Bone marrow (tissue), 2 donors: ENCODE measurements at places on chromosomes 4 and X.

DNA sequence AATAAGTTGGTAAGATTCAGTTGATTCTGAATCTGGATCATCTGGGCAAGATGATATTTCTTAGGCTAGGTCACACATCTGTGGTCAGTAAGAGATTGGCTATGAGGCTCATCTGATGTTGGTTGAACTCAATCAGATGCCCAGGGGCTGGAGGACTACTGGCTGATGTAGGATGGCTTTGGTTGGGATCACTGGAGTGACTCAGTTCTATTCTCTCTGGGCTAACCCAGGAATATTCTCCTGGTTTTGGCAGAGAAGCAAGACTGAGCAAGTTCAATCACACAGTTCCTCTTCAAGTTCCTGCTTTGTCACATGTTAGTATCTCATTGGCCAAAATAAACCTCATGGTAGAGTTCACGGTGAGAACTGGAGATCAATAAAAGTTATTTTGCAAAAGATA, 902.3 kb upstream of the SLIT2 start:
- no peak for DNase-seq

GRCh38 chr4:113050371-113050755, 910 bp downstream of the ANK2 start:
- no peak for DNase-seq

DNA sequence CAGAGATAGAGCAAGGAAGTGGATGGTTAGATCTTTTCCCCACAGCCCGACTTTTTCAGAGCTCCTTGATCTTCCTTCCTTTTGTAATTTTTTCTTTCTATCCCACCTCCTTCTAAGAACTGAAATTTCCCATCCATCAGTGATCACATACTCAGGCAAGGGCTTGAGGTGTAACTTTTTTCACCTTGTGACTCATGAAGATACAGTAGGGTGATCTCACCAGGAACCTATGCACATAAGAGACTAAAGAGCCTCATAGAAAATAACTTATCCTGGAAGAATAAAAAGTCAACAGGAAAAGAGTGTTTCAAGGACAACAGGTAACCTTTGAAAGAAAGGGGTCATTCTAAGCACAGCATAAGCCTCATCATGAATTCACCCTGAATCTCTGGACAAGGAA, 131.2 kb upstream of the HCCS start:
- DNase-seq = no peak

DNA sequence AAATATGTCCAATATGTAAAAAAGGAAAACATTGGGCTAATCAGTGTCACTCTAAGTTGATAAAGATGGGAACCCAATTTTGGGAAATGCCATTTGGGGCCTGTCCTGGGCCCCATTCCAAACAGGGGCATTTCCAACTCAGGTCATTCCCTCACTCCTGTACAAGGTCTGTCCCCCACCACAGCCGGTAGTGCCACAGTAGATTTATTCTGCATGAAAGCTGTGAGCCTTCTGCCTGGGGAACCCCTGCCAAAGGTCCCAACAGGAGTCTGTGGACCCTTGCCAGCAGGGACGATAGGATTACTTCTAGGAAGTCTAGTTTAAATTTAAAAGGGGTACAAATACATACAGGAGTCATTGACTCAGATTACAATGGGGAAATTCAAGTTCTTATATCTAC, 317.6 kb upstream of the GNPDA2 start:
- no peak for DNase-seq

- no peak for DNase-seq
Measured at GRCh38 chr4:183384983-183385382, 59.5 kb upstream of the CDKN2AIP start.

DNA sequence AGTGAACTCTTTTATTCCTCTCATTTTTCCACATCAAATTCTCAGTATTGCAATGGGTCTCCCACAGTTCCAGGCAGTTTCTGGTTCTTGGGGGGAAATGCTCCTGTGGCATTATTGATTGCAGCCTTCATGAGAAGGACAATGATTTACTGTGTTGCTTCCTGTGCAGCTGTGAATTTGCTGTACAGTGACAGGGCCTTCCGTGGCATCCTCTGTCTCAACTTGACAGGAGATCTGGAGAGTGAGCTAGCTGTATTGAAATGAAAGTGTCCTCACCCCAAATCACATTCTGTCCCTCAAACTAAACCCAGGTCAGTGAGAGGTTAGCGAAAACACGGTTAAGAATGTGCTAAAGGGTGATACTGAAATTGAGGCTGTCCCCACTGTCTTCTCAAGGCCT, 77.1 kb upstream of the ATOH1 start:
- DNase-seq = no peak

DNA sequence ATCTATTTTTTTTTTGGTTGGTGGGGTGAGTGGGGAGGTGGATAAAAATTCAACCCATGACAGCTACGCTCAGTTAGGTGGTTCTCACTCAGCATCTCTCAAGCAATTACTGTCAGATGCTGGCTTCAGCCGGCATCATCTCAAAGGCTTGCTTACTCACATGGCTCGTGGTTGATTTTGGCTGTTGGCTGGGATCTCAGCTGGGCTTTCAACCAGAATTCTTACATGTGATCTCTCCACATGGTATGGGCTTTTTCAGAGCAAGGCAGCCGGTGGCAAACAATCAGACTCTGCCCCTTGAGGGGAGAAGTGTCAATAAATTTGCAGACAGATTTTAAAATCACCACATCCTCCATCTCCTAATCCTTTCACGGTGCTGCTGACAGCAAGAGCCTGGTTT, 47.2 kb downstream of the SLC34A2 start:
- no peak for DNase-seq

GRCh38 chrX:65999563-66000148, 40.2 kb downstream of the VSIG4 start:
- DNase-seq = no peak

- DNase-seq = no peak
Measured at GRCh38 chrX:153925739-153926551, at the start of gene ARHGAP4. TSS of gene ARHGAP4 (minus strand) at chrX:153926264. CDS start at chrX:153926202, 62 bp downstream.

- no peak for DNase-seq
Measured at GRCh38 chrX:154749856-154750255, 1.0 kb downstream of the GAB3 start.

GRCh38 chr4:119328695-119329094, 6.8 kb upstream of the FABP2 start:
- DNase-seq = no peak

DNA sequence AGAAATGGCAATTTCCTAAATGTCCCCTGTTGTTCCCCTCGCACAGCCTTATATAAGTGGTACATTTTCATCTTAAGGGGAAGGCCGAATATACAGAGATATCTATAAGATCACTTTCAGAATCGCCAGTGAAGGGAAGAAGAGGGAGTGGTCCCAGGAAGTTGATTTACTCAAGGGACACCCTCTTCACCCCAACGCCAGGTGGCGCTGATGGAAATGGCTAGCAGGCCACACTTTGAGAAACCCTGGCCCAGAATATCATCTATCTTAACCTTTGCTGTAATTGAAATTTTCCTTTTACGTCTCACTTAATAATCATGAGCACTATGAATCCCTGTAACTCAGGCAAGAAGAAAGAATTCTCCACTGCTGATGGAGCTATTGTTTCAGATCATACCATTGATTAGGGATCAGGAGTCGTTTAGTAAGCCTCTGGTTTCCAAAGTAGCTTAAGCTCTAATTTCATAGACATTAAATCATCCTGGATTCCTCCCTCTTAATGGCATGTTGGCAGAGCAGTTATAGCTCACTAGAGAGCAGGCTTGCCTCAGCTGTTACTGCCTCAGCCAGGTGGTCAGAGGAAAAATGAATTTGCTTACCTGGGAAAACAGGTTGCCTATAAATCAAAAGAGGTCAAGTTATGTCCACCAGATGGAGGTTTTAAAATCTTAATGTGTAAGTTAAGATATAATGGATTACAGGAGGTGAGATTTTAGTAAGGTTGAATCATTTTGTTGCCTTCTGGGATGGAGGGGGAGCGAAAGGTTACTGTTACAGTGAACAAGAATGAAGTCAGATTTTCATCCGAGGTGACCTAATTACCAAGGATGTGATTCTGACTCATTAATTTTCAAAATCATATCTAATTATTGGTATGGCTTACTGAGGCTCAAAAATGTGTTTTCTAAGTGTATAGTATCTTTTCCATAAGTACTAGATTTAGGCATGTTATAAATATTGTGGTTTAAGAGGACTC, 941.2 kb upstream of the TENM3 start:
- DNase-seq = no peak

- no peak for DNase-seq
Measured at GRCh38 chr4:139402436-139402835, 51.5 kb upstream of the RAB33B start.

GRCh38 chrX:9373789-9374188, 91.1 kb upstream of the TBL1X start:
- DNase-seq = no peak

GRCh38 chrX:96140796-96141195, 543.8 kb upstream of the DIAPH2 start:
- no peak for DNase-seq

DNA sequence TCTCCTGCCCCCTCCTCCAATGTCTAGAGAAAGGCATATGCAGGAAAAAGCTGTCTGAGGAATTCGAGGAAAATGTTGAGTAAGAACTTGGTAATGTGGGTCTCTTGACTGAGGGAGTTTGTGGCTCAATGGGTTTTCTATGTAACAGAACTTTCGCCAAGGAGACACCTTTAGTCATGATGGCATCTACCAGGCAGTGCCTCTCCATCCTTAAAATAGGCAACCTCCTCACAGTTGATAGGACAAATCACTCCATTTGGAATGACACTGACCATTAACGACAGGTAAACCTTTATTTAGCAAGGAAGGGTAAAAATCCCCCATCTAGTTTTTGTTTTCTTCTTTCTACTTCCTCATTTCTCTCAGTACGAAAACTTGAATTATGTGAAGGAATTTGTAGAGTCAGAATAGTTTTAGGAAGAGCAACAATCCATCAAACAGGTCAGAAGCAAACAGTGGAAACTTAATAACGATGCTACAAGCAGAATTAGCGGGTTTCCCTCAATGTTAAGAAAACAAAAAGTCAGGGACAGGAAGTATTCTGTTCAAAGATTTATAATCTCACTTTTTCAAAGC, 2.7 kb downstream of the GSX2 start:
- DNase-seq = no peak

- no peak for DNase-seq
Measured at GRCh38 chr4:33063241-33063640, 2343.1 kb downstream of the PCDH7 start.

DNA sequence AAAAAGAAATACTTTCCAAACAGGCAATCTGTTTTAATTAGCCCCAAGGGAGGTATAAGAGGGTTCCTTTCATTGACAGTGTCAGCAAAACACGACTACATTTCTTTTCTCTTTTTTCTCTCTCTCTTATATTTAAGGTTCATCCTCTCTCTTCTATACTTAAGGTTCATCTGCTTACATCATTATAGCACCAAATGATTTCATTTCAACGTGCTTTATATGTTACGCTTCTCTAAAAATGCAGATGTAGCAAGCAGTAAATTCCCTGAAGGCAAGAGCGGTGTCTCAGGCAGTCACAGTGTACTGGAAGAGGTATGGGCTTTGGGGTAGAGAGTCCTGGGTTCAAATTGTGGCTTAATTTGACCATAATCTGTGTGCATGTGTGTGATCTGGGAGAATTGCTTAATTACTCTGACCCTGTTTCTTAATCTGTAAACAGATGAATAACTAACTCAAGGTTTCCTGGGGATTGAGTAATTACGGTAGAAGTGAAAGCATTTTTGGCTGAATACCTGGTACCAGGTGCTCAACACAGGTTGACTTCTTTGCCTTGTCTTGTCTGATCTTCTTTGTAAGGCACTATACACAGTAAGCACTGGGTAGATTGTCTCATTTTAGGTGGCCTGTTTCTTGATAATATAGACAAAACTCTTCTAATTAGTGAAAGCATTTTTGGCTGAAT, 180.8 kb downstream of the SPRY1 start:
- no peak for DNase-seq

- no peak for DNase-seq
Measured at GRCh38 chrX:139739138-139739537, 31.2 kb upstream of the MCF2 start.

DNA sequence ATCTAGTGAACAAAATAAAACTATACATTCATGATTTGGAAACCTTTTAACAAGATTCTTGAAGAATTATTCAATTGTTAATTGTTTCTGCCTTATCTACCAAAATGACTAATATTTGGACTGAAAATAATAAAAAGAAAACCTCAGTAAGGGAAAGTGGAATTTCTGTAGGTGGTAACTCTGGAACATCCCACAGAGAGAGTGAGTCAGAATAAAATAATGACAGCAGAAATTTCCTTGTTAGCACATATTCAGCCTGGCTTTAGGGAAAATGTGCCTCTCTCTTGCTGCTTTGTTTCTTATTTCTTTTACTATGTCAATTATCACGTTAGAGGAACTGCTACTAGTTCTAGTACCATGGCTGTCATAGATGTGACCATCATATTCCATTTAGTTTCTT, 421.5 kb upstream of the GNPDA2 start:
- DNase-seq = no peak

DNA sequence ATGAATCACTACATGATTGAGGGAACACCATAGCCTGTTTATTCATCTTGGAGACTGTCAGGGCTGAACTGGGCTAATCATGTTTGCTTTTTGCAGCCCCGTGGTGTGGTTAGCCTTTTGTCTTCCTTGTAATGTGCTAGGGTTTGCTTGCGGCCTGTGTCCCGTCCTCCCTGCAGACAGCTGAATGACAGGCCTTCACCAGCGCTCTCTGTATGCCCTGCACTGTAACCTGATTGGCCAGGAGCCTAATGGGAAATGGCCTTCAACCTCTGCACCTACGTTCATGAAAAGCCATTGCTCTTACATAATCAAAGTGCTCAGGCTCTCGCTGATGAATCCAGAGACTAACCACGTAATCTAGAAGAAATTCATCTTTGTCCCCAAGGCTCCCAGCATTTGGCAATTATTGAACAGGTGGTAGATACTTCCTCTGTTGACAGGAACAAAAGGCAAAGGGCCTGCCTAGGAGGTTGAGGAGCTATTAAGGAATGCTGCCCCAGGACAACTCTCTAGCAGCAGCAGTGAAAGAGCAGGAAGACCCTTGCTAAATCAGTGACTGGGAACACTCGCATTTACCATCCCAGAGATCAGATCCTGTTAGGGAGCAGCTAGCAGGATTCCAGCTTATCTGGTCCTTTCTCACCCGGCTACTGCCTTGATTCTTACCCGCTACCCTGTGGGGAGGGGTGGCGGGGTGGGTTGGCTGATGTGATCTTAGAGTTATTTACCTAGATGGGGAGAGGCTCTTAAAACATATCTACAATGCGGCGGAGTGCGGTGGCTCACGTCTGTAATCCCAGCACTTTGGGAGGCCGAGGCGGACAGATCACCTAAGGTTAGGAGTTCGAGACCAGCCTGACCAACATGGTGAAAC, 42.3 kb upstream of the FAT1 start:
- DNase-seq = no peak

GRCh38 chrX:73850124-73851013, 287.4 kb downstream of the CHIC1 start:
- DNase-seq = no peak

DNA sequence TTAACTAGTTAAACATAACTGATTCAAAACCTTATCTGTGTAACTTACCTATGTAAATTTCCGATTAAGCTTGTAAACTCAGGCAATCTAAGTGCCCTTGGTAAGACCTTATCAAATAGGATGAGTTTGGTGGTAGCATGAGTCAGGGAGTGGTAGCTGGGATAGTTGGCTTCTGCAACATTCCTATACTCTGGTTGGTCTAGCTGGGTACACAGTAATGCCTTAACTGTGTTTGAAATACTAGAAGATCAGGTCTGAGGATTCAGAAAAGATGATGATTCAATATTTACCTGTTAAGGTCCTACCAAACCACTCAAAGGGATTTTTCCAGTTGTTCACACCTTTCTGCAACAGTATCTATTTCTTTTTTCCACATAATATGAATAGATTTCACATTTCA, 5.3 kb downstream of the YIPF7 start:
- no peak for DNase-seq

- DNase-seq = no peak
Measured at GRCh38 chrX:153791104-153791852, 2.9 kb downstream of the IDH3G start.

- no peak for DNase-seq
Measured at GRCh38 chrX:2689773-2690666, 1.1 kb upstream of the CD99 start.
